Activated CD8-positive, alpha-beta T cell treated with anti-CD3 and anti-CD28 coated beads for 36 hours (primary cell): ENCODE measurements at places on chromosomes 6 and 20. TPM values are rescaled to one million over a fixed set of nuclear protein-coding genes. Genes with fewer than 3 reads are reported as not detected.

Gene TRIM10
- not detected for total RNA-seq

Gene MMUT
- total RNA-seq, result 11.9 TPM

Gene LRP11
- total RNA-seq, result 1.9 TPM

Gene RHAG
- total RNA-seq, result not detected

DNA sequence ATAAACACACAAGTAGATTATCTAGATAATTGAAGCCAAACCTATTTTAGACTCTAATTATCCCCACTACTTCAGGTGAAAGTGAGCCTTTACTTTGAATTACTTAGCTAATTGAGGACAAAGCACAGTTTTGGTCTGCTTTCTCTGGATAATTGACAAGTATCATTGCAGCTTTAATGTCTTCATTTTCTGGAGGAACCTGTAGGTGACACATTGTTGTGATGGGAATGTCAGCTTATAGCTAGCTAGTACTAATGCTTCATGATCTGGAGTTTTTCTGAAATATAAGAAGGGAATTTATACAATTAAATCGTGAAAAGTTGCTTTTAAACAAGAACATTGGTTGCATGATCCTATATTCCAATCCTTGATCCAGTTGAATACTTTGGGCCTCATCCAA lies 319.3 kb upstream of the CITED2 start:
- no peak for DNase-seq

DNA sequence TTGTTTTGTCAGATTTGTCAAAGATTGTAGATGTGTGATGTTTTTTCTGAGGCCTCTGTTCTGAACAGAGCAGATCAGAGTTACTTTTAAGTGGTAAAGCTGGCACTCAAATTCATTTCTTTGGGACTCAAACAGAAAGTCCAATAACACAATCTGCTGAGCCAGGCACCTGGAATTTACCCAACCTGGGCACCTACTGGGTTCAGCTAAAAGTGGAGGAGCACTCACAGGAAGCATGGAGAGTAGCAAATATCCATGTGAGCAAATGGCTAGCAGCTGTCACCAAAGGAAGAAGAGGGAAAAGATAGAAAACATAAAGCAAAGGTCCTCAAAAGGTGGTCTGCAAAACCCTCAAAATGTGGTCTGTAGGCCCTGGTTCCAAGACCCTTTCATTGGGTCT lies 116.8 kb downstream of the FIG4 start:
- DNase-seq, result no peak

DNA sequence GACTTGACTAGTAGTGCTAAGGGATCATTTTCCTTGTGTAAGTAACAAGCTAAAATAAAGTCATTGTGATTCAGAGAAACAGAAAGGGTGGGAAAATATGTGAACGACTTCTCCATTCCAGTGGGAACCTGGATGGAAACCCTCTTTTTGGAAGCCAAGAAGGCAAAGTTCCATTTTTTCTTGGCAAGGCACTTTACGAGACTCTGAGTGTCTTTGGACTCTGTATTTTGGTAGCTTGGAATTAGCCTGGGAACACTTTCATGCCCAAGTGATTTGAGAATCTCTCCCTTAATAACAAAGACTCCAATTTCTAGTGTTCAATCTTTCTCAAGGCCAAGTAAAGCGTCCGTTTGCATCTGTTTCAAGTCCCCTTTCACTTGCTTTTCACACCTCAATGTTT lies 100.5 kb upstream of the SASH1 start:
- DNase-seq, result no peak

GRCh38 chr6:146149770-146150169 lies 120.9 kb downstream of the GRM1 start:
- no peak for DNase-seq

- no peak for DNase-seq
Measured at GRCh38 chr6:65117817-65118409, 589.1 kb downstream of the EYS start.
